ENCODE measurements at places on chromosomes 4 and X.

- DNase-seq: no peak
Measured at GRCh38 chr4:40306976-40307375, 28.2 kb upstream of the CHRNA9 start.

- DNase-seq: no peak
Measured at GRCh38 chr4:94357624-94358023, 15.0 kb upstream of the HPGDS start.

GRCh38 chr4:15725608-15726007 is 22.7 kb downstream of the BST1 start:
- DNase-seq: no peak

GRCh38 chr4:80183250-80184052 is 13.9 kb upstream of the PRDM8 start:
- no peak for DNase-seq

DNA sequence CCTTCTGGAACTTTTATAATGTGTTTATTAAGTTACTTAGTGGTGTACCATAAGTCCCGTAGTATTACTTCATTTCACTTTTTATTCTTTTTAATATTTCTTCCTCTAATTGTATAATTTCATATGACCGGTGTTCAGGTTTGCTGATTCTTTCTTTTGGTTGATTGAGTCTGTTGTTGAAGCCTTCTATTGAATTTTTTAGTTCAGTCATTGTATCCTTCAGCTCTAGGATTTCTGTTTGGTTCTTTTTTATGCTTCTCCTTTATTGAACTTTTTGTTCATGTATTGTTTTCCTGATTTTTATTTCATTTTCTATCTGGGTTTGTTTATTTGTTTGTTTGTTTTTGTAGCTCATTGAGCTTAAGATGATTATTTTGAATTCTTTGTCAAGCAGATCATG is 8.8 kb downstream of the CEP44 start:
- DNase-seq: no peak

DNA sequence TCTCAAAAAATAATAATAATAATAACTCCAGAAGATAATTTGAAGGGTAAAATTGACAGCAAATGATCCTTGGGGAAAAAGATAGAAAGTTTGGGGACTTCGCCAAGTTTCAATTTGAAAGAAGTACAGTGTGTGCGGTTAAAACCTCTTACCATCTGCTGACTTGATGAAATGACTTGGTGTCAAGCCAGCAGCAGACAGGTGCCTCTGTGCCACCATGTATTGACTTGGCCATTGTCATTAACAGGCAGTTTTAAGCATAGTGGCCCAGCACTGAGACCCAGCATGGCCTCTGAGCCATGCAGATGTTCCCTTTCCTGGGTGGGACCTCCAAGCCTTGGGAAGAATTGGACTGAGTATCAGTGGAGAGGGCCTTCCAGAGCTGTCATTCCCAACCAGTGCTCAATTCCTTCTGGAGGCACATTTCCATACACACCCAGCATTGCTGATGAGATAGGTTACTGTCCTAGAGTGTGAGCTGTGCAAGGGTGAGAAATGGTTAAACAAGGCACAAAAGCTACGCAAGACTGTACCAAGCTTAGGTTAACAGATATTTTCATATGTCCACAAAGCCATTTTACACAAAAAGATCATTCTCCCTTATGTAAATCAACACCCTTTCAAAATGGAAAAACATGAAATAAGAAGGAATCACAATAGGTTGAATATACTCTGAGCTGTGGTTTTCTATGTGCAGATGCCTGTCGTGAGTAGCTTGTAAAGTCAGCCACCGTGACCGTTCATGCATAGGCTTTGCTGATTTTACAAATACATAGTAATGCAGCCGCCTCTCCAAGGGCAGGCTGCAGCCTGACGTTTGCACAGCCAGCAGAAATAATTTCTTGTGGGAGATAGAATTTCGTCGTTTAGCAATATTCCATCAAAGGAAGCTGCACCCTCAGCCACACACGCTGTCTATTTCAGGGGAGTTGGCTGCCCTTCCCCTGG is 59.4 kb upstream of the FBXW7 start:
- DNase-seq: peak; percentile 43

DNA sequence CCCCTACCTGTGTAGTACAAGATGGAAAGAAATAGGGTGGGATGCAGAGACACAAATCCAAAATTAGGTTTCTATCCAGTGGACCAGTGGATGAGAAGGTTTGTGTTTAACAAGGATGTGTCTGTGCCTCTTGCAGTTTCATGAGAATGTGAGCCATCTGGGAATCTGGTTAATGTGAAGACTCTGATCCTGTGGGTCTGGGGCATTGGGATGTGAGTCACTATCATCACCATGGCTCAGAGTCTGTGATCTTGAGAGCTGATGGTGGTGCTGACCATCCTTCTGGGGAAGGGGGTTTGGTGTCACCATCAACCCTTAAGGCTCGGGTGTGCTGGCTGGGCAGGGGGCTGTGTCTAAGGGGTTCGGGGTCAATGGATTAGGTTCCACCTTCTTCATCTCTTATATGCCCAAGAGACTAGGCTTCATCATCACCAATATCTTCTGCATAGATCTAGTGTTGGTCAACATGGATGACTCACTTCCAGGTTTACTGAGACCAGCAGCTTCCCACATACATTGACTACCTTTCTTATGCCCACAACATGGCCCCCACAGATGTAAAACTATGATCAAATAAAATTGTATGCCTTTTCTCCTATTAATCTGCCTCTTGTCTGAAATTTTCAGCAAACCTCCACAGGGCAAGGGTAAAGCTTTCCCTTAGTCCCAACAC is 65.7 kb upstream of the MID1 start:
- no peak for DNase-seq

GRCh38 chr4:33493231-33493630 is 2751.1 kb downstream of the ARAP2 start:
- no peak for DNase-seq
